ENCODE measurements at places on chromosomes 16 and 17.
A peak's percentile ranks its signal among the peaks of the same experiment; 100 is the strongest.

- DNase-seq: no peak
Measured at GRCh38 chr16:1977875-1978268, 3.4 kb downstream of the NOXO1 start.

GRCh38 chr16:407253-407652 is 5.6 kb downstream of the DECR2 start:
- no peak for DNase-seq

GRCh38 chr17:75011401-75012095 is 922 bp upstream of the MRPL58 start:
- DNase-seq: no peak

DNA sequence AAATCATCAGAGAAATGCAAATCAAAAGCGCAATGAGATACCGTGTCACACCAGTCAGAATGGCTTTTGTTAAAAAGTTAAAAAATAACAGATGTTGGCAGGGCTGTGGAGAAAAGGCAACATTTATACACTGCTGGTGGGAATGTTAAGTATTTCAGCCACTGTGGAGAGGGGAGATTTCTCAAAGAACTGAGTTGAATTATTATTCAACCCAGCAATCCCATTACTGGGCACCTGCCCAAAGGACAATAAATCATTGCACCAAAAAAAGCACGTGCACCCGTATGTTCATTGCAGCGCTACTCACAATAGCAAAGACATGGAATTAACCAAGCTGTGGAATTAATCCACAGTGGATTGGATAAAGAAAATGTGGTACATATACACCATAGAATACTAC is 204.7 kb downstream of the HS3ST4 start:
- no peak for DNase-seq

DNA sequence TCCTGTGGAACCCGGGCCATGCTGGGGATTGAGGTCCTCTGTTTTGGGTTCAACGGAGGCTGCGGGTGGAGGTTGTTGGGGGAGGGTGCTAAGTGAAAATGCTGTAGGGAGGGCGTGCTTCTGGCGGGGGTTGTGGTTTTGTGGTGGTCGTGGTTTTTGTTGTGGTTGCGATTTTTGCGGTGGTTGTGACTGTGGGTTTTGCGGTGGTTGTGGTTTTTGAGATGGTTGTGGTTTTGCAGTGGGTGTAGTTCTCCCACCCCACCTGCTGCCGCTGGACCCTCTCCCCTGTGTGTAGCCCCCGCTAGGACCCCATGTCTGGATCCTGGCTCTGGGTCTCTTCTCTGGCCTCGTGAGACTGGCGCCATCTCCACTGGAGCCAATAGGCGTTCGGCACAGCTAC is 4.9 kb upstream of the SSTR5 start:
- no peak for DNase-seq

GRCh38 chr16:86964796-86965241 is 352.4 kb downstream of the C16orf95 start:
- DNase-seq: no peak

DNA sequence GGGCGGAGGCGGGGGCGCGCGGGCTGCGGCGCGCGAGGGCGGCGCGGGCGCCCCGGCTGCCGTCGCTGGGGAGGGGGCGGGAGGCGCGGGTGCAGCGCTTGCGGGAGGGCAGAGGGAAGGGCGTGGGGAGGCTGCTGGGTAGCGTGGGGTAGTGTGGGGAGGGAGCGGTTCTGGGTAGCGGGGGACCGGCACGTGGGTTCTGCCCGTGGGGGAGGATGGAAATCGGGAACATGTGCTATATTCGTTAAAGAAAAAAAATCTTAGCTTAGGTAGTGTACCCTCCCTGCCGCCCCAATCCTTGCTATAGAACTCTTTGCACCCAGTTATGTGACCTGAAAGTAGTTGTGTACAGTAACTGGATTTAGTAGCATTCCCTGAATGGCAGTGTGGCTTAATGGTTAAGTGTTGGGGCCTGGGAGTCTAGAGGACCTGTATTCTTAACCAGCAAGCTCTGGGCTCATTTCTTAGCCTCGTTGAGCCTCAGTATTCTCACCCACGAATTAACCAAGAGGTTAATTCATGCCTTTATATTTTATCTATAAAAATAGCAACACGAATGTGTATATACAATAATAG is 646 bp downstream of the RABEP1 start:
- no peak for DNase-seq

- DNase-seq: peak; percentile 52
Measured at GRCh38 chr16:88681084-88681680, 5.1 kb downstream of the SNAI3 start.

DNA sequence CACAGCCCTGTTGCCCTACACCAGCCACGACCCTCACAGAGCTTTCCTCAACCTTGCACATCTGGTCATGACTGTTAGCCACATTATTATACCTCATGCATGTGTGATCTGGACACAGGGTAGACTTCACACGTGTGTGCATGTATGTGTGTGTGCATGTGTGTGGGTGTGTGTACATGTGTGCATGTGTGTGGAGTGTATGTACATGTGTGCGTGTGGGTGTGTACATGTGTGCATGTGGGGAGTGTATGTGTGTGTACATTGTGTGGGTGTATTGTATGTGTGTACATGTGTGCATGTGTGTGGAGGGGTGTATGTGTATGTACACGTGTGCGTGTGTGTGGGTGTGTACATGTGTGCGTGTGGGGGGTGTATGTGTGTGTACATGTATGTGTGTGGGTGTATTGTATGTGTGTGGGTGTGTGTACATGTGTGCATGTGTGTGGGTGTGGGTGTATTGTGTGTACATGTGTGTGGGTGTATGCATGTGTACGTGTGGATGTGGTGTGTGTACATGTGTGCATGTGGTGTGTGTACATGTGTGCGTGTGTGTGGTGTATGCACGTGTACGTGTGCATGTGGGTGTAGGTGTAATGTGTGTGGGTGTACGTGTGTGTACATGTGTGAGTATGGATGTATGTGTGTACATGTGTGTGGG is 130.2 kb downstream of the C16orf95 start:
- DNase-seq: no peak

GRCh38 chr17:20141198-20141972 is 132.2 kb downstream of the SPECC1 start:
- no peak for DNase-seq

DNA sequence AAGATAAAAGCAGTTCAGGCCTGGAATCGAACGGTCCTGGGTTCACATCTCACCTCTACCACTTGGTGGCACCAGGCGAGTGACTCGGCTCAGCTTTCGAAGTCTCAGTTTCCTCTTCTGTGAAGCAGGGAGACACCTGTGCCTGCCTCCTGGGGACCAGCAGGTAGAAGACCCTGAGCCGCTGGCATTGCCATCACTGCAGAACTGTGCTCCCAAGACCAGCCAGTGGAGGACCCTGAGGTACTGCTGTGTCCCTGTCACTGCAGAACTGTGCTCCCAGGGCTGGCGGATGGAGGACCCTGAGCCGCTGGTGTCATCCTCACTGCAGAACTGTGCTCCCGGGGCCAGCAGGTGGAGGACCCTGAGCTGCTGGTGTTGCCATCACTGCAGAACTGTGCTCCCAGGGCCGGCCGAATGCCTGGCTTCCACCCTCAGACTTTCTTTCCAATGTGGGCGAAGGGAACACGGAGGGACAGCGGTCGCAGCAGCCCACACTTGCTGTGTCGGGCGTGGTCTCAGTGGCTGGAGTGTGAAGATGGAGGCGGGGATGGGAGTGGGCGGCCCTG is 8.7 kb upstream of the SLC7A5 start:
- no peak for DNase-seq

DNA sequence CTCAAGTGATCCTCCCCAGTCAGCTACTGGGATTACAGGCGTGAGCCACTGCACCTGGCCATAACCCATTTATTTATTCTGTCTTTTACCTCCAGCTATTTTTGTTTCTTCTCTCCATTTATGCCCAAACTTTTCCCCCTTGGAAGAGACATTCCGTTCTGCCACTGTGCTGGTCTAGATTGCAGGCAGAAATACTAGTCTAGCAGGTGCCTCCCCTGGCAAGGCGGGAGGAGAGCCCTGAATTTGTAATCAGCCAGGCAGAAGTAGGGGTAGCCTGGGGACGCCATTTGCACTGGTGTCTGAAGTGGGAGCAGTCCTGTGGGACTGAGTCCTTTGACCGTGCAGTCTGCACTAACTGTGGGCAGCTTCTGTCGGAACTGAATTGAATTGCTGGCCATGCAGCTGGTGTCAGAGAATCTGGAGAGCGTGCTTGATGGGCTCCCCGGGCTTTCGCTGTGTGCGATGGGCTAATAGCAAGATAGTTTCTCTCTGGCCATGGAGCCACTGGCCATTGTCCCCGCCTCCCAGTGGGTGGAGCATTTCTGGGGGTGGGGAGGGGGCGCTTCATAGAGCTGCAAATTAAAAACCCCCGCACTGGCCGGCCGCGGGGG is 31.5 kb upstream of the LITAF start:
- DNase-seq: no peak

GRCh38 chr17:35981908-35982330 is 622 bp upstream of the CCL16 start:
- DNase-seq: no peak

- DNase-seq: no peak
Measured at GRCh38 chr16:27620541-27620940, 70.6 kb downstream of the KATNIP start.

GRCh38 chr16:21033704-21034103 is 116.9 kb downstream of the DNAH3 start:
- DNase-seq: no peak

- DNase-seq: no peak
Measured at GRCh38 chr16:2031081-2031577, 4.4 kb downstream of the NHERF2 start.

- DNase-seq: no peak
Measured at GRCh38 chr16:1169285-1170075, 16.6 kb downstream of the CACNA1H start.

GRCh38 chr17:78315355-78316114 is 44.3 kb downstream of the SOCS3 start:
- DNase-seq: no peak

DNA sequence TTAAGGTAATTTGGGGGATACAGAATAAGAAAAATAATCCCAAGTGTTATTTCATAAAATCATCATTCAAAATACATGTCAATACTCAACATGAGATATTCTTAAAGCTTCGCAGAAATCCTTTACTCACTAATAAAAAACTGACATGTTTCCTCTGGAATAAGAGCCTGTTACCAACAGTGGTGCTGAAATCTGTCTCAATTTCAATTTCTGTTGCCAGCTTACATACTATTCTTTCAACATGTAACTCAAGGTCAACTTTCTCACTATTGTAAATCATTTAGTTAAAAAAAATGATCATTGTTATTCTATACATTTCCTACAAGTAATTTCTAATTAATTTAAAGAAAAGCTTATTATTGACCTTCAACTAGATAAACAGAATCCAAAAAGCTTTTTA is 67.9 kb downstream of the CEP95 start:
- no peak for DNase-seq

DNA sequence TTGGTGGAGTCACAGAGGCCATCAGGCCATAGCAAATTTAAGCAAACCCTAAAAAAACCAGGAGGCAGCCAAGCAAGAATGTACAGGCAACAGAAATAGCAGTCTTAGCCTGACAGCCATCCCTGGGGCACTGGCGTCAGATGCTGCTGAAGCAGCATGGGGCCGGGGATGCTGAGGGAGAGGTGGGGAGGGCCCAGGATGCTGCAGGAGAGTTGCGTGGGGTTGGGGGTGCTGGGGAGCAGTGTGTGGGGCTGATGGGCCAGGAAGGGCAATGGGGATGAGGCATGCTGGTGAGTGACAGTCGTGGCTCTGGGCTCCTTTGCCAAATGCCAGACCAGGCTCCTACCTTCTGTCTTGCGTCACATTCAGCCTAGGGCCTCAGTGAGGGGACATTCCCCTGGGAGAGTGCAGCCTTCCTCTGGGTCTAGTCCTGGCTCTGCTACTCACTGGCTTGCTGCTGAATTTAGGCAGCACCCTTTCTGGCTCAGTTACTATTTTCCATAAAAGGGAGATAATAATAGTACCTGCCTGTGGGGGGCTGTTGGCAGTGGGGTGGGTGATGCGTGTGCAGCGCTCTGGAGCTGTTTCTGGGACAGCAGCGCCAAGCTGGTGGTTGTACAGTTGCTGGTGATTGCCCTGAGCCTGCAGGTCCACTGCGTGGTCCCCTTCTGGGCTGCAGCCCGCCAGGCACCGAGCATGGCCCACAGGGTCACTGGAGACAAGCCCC is 88.1 kb downstream of the AMFR start:
- no peak for DNase-seq

- DNase-seq: no peak
Measured at GRCh38 chr16:57611181-57611580, 17.2 kb upstream of the ADGRG1 start.

DNA sequence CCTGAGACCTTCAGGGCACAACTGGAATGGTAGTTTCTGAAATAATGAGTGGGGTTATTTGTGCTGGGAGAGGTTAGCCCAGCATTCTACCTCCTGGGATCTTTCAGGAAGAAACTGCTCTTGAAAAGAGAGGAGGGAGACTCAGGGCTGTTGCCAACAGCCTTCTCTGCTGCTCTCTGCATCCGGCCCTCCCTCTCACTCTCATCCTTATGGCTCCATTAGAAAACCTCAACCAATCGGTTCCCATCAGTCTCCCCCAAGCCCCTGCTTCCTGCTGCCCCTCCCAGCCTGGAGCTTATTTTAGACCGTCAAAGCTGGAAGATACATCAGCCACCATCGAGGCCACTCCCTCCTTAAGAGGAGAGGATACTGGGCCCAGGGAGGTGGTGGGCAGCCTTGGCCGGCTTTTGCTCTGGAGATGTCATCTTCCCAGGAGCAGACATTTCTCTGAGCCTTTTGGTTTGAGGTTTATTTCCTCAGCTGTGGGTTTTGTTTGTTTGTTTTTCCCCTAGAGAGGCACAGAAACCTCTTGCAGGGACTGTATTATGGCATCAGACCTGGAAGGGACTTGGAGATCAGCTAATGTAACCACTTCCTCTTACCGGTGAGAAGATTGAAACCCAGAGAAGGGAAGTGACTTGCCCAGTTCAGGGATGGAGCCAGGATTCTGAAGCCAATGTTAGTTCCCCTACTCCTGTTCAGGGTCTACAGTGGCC is 2.7 kb downstream of the MPRIP start:
- DNase-seq: no peak

DNA sequence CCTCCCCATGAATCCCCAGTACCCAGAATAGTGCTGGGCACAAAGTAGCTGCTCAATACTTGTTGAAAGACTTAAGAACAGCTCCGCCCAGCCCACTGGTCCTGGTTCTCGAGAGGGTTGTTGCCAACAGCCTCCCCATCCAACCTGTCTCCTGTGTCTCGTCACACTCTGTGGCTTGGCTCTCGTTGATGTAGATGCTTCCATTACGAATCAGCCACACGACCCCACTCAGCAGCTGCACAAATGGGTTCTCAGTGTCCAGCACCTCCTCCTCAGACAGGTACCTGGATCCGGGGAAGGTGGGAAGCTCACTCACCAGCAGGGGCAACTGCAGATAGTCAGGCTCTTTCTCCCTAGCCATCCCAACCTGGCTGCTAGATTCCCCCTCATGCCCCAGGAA is 2.1 kb downstream of the NAGPA start:
- DNase-seq: no peak

GRCh38 chr16:64754279-64754678 is 367.6 kb downstream of the CDH11 start:
- DNase-seq: no peak

GRCh38 chr16:89056592-89056991 is 37.1 kb upstream of the ACSF3 start:
- no peak for DNase-seq
